Esophagus muscularis mucosa (tissue), 4 donors: ENCODE measurements at places on chromosomes 6 and 20. TPM values are rescaled to one million over a fixed set of nuclear protein-coding genes. Genes with fewer than 3 reads are reported as not detected.

GRCh38 chr6:259901-260508 lies 32.3 kb upstream of the DUSP22 start:
- H3K27ac ChIP-seq, result no peak overlapping the region
- peaks cover 15% of the 10 kb centered on the region for H3K27me3 ChIP-seq
- H3K36me3 ChIP-seq, result no peaks in the 10 kb centered on the region
- no peak overlapping the region for H3K4me3 ChIP-seq
- DNase-seq, result no peak

DNA sequence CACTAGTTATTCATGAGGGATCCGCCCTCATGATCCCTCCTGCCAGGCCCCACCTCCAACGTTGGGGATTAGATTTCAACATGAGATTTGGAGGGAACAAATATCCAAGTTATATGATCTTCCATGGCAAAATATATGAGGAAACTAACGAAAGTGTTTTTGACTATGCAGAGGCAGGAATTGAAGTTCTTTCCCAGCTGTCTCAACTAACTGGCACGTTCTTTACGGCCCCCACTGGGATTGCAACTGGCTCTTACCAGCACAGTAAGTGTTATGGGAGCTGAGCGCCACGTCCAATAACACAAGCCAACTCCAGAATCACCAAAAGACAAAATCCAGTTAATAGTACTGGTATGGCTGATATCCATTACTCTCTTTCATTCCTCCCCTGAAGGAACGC lies 66.6 kb downstream of the ECT2L start:
- no peaks in the 10 kb centered on the region for H3K27me3 ChIP-seq
- no peaks in the 10 kb centered on the region for H3K36me3 ChIP-seq
- H3K4me1 ChIP-seq, result peaks cover 28% of the 10 kb centered on the region
- H3K4me3 ChIP-seq, result no peak overlapping the region
- DNase-seq, result no peak

DNA sequence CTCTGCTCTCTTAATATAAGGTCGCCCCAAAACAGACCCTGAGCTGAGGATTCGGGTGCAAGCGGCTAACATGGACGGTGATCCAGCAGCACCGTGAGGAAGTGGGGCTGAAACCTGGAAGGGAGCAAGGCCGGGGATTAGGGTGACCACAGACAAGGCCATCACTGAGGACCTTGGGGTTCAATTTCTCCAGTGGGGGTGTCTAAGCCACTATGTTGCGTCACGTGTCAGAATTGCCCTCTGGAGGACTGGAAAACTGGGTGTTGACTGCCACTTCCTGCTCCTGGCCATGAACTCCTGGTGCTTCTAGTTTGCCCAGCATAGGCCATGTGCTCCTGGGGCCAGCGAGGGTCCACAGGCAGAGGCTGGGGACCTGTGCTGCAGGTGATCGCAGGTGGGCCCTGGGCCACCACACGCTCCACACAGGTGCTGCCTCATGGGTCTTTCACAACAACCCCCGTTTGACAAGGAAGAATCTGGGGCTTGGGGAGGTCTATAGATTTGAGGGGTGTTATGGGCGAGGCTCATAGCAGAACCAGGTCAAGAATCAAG lies 101.9 kb downstream of the CDH26 start:
- H3K27ac ChIP-seq, result no peak overlapping the region
- no peak for DNase-seq
- no peaks in the 10 kb centered on the region for H3K27me3 ChIP-seq

DNA sequence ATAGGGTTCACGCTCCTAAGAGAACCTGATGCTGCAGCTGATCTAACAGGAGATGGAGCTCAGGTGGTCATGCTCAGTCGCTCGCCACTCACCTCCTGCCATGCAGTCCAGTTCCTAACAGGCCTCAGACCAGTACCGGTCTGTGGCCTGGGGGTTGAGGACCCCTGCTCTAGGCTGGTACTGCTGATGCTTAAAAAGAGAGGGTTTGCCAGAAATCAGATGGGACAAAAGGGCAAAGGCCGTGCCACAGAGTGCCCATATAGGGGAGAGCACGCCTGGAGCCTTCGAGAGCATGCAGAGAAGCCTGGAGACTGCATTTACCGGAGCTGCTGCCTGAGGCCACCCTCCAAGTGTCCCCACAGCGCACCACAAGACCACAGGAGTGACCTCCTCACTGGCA lies 75.5 kb downstream of the PTPN1 start:
- no peaks in the 10 kb centered on the region for H3K27me3 ChIP-seq
- H3K4me3 ChIP-seq, result no peak overlapping the region
- peaks cover 87% of the 10 kb centered on the region for H3K36me3 ChIP-seq
- H3K27ac ChIP-seq, result no peak overlapping the region

DNA sequence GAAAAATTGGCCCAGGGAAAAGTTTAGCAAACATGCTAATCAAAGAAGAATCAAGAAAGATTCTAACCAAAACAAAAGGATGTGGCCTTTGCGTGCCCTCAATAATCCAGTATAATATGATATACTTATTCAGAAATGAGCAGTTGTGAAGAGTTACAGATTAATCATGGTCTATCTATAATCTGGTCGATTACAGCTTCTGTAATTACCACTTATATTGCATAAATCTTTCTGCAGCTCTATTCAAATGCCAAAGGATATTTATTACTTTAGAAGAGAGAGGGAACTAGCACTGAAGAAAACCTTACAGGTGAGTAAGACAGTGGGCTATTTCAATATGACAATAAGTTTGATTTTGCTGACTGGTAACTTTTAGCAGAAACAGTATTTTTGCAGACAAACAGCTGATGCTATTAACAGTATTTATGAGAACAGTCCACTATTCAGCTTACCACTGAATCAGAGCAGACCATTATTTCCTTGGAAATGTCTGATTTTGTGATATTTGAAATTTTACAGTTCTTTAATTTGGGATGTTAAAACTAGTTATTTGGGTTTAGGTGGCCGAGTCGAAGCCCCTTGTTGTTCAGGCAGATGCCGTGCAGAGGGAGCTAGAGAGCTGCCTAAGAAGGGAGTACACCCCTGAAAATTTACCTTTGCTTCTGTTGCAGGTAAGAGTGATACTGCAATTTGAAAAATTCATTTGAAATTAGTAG lies 92.2 kb downstream of the CEP57L1 start:
- peaks cover 3% of the 10 kb centered on the region for H3K4me1 ChIP-seq
- H3K4me3 ChIP-seq, result no peak overlapping the region
- no peak for DNase-seq
- H3K27me3 ChIP-seq, result no peaks in the 10 kb centered on the region
- H3K36me3 ChIP-seq, result no peaks in the 10 kb centered on the region

DNA sequence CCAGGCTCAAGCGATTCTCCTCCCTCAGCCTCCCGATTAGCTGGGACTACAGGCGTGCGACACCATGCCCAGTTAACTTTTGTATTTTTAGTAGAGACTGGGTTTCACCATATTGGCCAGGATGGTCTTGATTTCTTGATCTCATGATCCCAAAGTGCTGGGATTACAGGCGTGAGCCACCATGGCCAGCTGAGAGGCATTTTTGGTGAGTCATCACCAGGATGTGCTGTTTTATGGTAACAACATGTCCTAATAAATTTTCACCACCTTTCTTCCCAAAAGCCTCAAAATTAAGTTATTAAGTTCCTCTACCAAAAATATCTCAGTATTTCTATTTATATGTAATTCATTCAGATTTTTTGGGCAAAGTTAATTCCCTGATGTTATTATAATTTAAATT lies 53.5 kb downstream of the COL21A1 start:
- no peaks in the 10 kb centered on the region for H3K36me3 ChIP-seq
- H3K27me3 ChIP-seq, result no peaks in the 10 kb centered on the region
- no peak overlapping the region for H3K4me3 ChIP-seq
- DNase-seq, result no peak

DNA sequence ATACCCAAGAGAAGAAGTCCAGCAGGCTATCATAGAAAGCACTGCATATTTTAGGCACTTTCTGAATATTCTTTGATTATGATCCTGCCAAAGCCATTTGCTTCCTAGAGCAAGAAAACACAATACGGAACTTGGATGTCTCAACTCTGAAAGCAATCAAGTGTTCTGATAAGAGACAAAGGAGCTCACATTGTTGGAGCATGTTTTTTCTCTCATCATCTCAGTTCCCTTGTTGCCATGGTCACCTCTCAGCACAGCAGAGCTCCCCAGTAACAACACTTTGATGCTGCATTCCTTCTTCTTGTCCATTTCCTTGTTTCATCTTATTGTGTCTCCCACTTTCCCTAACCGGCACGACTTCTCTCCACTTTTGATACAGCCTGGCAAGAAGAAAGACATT lies 168.7 kb upstream of the FUT9 start:
- no peak for DNase-seq
- H3K27ac ChIP-seq, result no peak overlapping the region
- no peaks in the 10 kb centered on the region for H3K4me1 ChIP-seq
- H3K27me3 ChIP-seq, result no peaks in the 10 kb centered on the region
- no peak overlapping the region for H3K4me3 ChIP-seq

GRCh38 chr6:149026530-149026942 lies 279.7 kb downstream of the UST start:
- no peaks in the 10 kb centered on the region for H3K27me3 ChIP-seq
- DNase-seq, result peak; percentile 17
- H3K4me1 ChIP-seq, result peaks cover 6% of the 10 kb centered on the region
- no peak overlapping the region for H3K27ac ChIP-seq
- H3K36me3 ChIP-seq, result peaks cover 8% of the 10 kb centered on the region

DNA sequence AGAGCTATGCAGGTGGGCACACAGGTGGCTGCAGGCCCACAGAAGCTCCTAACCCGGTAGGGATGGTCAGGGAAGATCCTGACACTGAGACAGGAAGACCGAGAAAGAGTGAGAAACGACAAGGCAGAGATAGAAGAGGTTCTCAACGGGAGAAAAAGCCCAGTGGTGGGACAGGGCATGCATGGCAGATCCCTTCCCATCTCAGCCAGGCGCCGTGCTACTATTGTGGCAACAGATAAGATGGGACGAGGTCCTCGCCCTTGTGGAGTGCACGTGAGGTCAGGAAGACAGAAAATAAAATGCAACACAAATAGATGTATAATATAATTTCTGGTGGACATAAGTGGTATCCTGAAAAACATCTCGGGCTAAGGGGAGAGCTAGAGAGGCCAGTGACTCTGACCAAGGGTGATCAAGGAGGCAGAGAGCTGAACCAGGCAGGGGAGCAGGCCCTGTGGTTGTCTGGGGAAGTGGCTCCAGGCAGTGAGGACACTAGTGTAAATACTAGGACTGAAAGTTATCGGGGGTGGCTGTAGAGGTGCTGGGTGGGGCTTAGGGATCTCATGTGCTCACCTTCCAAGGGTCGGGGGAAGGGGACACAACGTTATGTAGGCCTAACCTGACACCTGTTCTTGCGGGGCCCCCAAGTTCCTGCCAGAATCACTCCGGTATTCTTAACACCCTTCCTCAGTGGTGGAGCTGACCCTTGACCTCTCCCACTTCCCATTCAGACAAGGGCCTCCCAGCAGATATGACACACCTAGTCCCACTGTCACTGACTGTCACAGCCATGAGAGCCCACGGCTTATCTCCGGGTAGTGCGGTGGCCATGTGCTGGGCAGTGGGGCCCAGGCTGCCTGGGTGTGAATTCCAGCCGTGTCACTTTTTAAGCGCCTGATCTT lies 1.0 kb downstream of the SRXN1 start:
- peak overlapping the region; percentile 81 for H3K27ac ChIP-seq
- H3K36me3 ChIP-seq, result peaks cover 43% of the 10 kb centered on the region
- H3K4me3 ChIP-seq, result peak overlapping the region; percentile 84
- H3K4me1 ChIP-seq, result peaks cover 38% of the 10 kb centered on the region
- no peaks in the 10 kb centered on the region for H3K27me3 ChIP-seq

- no peaks in the 10 kb centered on the region for H3K36me3 ChIP-seq
- no peaks in the 10 kb centered on the region for H3K4me1 ChIP-seq
- no peak overlapping the region for H3K27ac ChIP-seq
- H3K4me3 ChIP-seq, result no peak overlapping the region
Measured at GRCh38 chr6:139091826-139092225, 43.1 kb upstream of the HECA start.

DNA sequence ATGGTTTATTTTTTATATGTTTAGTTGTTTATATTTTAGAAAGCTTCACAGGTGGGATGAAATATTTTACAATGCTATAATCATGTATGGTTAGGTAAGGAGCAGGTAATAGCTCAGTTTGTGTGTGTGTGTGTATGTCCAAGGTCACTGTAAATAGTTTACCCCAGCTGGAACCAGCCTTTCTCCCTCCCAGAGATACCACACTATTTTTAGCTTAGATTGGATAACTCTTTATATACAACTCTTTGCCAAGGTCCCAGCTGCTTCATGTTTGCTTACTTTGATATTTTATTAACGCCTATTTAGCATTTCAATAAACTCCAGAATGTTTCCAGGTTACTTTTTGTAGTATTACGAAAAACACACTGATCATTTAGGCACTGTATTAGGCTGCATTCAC lies 1.8 kb upstream of the PEX7 start:
- no peak overlapping the region for H3K27ac ChIP-seq
- H3K4me3 ChIP-seq, result no peak overlapping the region
- DNase-seq, result no peak
- no peaks in the 10 kb centered on the region for H3K27me3 ChIP-seq
- peaks cover 21% of the 10 kb centered on the region for H3K4me1 ChIP-seq
- H3K36me3 ChIP-seq, result peaks cover 8% of the 10 kb centered on the region

- H3K4me3 ChIP-seq, result no peak overlapping the region
- H3K27ac ChIP-seq, result no peak overlapping the region
- H3K27me3 ChIP-seq, result no peaks in the 10 kb centered on the region
- no peak for DNase-seq
- no peaks in the 10 kb centered on the region for H3K36me3 ChIP-seq
Measured at GRCh38 chr20:47847884-47848485, 62.7 kb upstream of the SULF2 start.

GRCh38 chr6:81938991-81939732 lies 186.7 kb upstream of the TENT5A start:
- H3K4me1 ChIP-seq, result peaks cover 24% of the 10 kb centered on the region
- DNase-seq, result no peak
- no peak overlapping the region for H3K4me3 ChIP-seq
- H3K27ac ChIP-seq, result no peak overlapping the region
- no peaks in the 10 kb centered on the region for H3K27me3 ChIP-seq

DNA sequence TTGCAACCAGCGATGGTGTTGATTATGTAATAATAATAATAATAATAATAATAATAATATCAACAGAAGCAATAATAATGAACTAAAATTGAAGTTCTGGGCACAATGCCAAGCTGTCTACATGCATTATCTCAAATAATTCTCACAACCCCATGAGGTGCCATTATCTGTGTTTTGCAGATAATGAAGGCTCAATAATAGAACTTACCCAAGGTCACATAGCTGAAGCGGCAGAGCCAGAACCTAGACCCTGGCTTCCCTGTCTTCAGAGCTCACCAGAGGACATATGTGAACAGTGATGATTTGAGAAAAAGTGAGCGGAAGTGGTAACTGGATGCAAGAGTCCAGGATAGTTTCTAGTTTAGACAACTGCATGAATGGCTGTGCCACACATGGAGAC lies 91.0 kb downstream of the HIVEP1 start:
- H3K36me3 ChIP-seq, result no peaks in the 10 kb centered on the region
- H3K27ac ChIP-seq, result no peak overlapping the region
- H3K4me3 ChIP-seq, result no peak overlapping the region
- no peaks in the 10 kb centered on the region for H3K4me1 ChIP-seq

The BCAS1 gene
- not detected for total RNA-seq

DNA sequence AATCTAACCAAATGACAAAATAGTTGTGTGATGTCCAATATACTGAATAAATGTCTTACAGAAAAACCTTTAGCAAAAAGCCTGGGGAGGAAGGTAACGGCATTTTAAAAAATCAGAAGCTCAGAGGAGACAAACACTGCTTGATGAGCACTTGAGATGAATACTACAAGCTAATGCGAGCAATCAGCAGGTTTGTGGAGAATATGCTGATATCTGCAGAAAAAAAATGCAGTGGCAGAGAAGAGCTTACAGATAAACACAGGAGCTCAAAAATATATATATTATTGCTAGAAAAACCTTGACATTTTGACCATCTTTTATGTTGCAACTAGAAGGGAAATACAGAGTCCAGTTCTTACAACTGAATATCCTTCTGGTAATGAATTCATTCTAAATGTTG lies 972.7 kb downstream of the KIF16B start:
- H3K36me3 ChIP-seq, result no peaks in the 10 kb centered on the region
- no peaks in the 10 kb centered on the region for H3K4me1 ChIP-seq
- no peak for DNase-seq
- no peaks in the 10 kb centered on the region for H3K27me3 ChIP-seq
